GDM1 (cell line): ENCODE measurements at places on chromosomes 12 and 14.

DNA sequence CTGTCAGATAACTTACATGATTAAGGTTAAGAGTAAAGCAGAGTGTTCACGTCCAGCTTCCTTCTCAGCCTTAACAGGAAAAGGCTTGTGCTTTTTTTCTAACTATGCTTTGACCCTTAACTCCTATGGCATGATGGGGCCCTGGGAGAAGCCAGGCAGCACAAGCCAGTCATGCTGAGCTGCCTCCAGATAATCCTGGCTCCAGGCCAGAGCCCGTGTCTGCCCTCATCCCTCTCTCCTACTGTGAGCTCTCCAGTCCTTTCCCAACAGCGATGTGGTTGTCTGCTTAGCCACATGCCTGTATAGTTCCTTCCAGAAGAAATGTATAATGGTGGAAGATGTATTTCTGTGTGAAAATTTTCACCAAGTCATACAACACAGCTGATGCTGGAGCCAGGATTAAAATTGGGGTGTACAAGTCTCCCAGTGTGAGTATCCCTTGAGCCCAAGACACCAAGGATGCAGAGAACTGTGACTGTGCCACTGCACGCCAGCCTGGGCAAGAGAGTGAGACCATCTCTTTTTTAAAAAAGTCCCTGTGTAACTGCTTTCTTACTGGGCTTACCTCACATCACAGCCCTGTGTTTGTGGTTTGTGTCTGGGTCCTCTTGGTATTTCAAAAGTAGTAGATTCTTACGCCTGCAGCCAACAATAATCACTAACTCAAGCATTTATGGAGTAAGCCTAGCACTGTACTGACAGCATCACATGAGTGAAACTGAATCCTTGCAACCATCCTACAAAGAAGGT lies 7.9 kb upstream of the ITFG2 start:
- DNase-seq = no peak

DNA sequence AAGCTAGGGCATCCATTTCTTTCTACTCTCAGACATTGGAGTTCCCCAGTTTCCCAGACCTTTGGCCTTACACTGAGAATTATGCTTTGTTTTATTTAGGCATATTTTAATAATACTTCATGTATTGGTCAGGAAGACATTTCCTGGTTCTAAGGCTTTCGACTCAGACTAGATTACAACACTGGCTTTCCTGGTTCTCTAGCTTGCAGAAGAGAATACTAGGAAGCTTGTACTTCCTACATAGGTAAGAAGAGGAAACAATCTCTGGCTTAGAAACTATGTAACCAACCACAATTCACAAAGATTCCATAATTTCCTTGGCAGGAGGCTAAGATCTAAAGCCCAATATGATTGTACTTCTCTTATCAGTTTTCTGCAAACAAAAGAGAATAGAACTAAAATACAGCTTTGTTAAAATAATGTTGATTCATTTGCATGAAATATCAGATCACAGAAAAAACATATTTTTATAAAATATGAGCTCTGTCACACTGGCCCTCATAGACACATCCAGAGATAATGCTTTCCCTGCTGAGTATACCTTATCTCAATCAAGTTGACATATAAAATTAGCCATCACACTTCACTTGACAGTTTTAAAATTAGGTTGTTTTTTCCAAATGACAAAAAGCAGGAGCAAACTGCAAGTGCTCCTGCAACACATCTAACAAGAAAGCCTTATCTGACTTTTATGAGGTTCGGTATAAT lies 30.5 kb downstream of the CLEC2D start:
- DNase-seq = no peak

DNA sequence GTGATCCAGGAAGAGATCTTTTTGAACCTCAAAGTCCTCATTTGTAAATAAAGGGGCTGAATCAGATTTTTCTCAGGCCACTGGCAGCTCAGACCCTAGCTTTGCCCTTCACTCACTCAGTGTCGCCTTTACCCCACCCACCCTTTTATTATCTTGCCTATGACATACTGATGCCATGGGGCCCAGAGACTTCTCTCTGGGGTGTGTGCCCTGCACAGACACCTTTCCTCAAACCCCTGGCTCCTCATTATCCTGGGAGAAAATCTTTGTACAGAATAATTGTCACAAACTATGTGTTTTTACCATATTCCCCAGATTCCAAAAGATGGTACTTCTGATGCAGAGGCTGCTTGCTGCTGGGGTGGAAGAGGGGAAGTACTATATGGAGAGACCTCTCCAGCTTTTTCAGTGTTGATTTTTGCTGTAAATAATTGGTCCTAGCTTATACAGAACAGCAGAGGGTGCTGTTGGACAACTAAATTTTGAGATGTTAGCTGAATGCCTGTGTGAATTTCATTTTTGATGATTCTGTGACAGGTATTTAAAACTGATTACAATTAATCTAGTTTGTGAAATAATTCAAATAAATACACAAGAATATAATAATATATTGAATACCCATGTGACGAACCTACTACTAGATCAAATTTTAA lies 53.9 kb upstream of the DCD start:
- no peak for DNase-seq

GRCh38 chr12:116594325-116595038 lies 35.3 kb downstream of the MAP1LC3B2 start:
- DNase-seq = peak; percentile 96

- no peak for DNase-seq
Measured at GRCh38 chr12:55746174-55746912, 3.4 kb downstream of the GDF11 start.

- no peak for DNase-seq
Measured at GRCh38 chr12:111767362-111768158, 827 bp downstream of the ALDH2 start.

DNA sequence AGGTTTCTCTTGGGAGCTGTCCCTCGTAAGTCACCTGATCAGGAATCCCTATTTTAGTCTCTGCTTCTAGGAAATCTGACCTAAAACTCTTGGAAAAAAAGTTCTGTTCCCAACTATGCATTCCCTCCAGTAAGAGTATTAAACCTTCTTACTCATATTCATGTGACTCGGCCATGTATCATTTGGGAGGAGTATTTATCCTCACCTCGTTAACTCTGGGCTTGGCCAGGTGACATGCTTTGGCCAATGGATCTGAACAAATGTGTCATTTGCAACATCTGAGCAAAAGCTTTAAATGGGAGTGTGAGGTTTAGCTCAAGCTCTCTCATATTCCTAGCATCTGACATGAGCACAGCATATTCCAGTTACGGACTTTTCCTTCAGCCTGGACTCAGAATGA lies 226.8 kb downstream of the NUAK1 start:
- no peak for DNase-seq

DNA sequence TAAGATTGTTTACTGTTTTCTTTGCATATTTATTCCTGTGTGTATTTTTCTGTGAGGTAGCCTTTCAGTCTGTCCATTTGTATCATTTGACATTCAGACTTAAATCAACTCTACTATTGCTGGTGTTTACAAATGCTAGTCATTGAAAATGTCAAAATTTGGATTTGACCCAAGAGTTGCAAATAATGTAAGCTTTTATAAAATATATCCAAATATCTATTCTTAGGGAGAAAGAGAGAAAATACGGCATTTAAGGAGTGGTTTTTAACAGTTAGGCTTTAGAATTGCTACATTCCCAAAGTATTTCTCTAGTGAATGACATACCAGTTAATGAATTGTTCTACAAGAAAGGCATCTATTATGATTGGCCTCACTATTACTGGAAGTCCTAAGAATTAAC lies 37.9 kb downstream of the FRS2 start:
- DNase-seq = no peak

GRCh38 chr12:108816652-108817335 lies 40.6 kb downstream of the SSH1 start:
- no peak for DNase-seq

- DNase-seq = no peak
Measured at GRCh38 chr14:101233021-101233366, 328.3 kb upstream of the DIO3 start.

DNA sequence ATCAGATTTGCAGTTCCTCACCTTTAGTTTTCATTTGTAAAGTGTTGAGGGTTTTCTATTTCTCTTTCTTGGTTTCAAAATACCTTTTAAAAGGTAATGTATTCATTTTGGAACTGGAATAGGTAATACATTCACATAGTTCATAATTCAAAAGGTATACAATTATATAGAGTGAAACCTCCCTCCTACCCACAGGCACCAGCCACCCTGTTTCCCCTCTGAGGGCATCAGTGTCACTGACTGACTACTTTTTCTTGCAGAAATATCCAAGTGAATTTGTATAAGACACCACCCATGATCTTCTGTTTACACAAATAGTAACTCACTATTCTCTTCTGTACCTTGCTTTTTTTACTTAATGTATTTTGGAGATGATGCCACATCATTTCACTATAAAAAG lies 139.6 kb upstream of the EGLN3 start:
- no peak for DNase-seq
